Sciatic nerve (tissue), 2 donors: ENCODE measurements at places on chromosomes 2 and 18. TPM values are rescaled to one million over a fixed set of nuclear protein-coding genes. Genes with fewer than 3 reads are reported as not detected.

Gene FEV
- not detected for total RNA-seq

GRCh38 chr2:19360266-19360965, 2.0 kb upstream of the OSR1 start:
- no peak for DNase-seq

DNA sequence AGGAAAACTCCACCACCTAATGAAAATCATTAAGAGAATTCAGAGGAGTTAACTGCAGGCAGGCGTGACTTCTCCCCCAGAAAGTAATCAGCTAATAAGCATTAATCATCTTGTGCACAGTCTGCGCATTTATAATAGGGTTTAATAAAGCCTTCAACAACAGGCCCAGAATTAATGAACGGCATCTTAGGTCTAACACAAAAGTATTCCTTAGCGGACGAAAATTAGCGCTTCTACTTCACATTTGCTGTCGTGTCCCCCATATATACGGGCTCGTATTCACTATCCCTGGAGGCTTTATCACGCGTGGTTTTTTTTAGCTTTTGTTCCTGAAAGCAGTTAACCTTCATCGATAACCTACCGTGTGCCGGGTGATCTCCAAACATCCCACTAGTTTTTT, 1.8 kb downstream of the ATP8B1 start:
- no peak for DNase-seq

- DNase-seq = no peak
These were observed 77.2 kb upstream of the FIGN start for GRCh38 chr2:163812926-163813520.

DNA sequence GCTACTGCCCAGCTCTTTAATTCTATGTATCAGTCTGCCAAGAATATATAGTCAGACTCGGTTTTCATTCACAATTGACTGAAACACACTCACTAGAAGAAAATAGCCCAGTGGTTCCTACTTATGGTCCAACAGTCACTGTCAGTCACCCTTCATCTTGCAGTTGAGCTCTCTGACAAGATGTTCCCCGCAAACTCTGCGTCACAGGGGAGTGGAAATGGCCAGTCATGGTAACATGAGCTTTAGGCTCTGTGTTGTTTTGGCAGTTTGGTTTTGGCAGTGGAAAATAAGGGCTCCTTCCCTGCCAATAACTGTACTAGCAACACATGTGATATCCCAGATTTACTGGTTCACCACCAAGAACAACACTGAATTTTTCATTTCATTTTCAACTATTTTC, 122.5 kb downstream of the PRPF40A start:
- peak; percentile 70 for DNase-seq
